ENCODE measurements at places on chromosomes 12 and 14.
A peak's percentile ranks its signal among the peaks of the same experiment; 100 is the strongest.

GRCh38 chr14:24013654-24014514 is 25.2 kb downstream of the DHRS4L2 start:
- DNase-seq = peak; percentile 51

GRCh38 chr12:65355461-65355860 is 77.0 kb downstream of the MSRB3 start:
- peak; percentile 81 for DNase-seq

- DNase-seq = peak; percentile 93
Observed at GRCh38 chr14:55715889-55716288, 135.9 kb downstream of the KTN1 start.

GRCh38 chr12:3381059-3382047 is 109.7 kb upstream of the PRMT8 start:
- peak; percentile 82 for DNase-seq

DNA sequence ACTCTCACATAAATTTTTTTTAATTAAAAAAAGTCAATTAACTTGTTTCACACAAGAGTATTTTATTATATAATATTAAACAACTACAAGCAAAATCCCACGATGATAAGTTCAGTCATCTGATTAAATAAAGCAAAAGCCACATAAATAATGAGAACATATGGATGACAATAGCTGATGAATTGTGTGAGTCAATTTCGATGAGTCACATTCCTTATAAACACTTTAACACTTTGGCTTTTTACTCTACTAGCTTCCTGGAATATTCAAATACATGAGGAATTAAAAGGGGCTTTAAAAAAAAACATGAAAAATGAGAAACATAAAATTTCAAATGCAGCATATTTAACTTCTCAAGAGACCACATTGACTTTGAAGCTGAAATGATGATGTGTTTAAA is 95.3 kb downstream of the BCAT1 start:
- DNase-seq = peak; percentile 69

GRCh38 chr12:131063960-131064359 is 110.3 kb downstream of the ADGRD1 start:
- DNase-seq = no peak

- DNase-seq = no peak
Observed at GRCh38 chr12:102479939-102480338, 424 bp downstream of the IGF1 start.

- DNase-seq = peak; percentile 66
Observed at GRCh38 chr14:33676135-33676566, 274.7 kb downstream of the EGLN3 start.

GRCh38 chr14:104927432-104927816 is 2.7 kb downstream of the PLD4 start:
- no peak for DNase-seq

DNA sequence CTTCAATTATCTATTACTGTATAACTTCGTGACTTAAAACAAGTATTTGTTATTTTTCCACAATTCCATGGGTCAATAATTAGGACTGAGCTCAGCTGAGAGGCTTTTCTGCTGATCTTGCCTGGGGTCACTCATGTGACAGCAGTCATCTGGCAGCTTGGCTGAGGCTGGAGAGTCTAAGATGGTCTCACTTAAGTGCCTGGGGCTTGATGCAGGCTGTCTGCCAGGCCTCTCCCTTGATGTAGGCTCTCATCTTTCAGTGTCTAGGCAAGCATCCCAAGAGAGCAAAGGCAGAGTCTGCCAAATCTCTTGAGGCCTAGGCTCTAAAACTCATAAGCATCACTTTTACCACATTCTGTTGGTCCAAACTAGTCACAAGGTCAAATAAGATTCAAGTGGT is 93.2 kb downstream of the NKX2-1 start:
- DNase-seq = no peak

GRCh38 chr12:92495108-92495507 is 207.7 kb upstream of the PLEKHG7 start:
- DNase-seq = no peak

DNA sequence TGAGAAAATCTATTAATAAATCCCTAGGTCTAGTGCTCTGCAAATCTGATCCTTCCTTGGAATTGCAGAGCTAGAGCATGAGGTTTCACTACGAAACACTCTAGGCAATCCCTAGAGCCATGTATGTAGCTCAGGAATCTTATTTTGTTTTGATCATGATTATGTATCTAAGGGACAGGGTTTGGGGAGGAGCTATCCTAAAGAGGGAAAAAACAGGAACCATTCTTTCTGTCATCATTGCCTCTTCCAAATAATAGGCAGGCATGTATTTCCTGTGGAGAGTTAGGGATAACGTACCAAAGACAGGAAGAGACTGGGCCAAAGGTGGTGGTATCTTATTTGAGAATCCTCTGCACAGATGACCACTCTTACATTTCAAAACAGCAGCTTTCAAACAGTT is 88.8 kb upstream of the GTF2A1 start:
- DNase-seq = no peak

GRCh38 chr12:63880742-63881263 is 36.3 kb downstream of the SRGAP1 start:
- no peak for DNase-seq

DNA sequence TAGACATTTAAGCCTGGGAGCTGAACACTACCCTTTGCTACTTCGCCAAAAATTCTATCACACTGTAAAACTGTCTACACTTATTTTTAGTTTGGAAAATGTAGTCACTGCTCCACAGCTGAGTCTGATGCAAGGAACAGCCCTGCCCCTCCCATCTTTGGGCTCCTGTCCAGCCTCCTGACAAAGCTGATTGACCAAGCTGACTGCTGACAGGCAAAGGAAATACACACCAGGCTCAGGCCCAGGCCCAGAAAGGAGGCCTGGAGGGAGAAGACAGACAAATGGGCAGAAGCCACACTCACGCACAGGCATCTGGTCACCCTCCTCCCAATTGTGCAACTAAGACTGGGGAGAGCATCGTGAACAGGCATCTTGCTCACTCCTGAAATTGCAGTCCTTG is 55.3 kb downstream of the ISCA2 start:
- peak; percentile 88 for DNase-seq

DNA sequence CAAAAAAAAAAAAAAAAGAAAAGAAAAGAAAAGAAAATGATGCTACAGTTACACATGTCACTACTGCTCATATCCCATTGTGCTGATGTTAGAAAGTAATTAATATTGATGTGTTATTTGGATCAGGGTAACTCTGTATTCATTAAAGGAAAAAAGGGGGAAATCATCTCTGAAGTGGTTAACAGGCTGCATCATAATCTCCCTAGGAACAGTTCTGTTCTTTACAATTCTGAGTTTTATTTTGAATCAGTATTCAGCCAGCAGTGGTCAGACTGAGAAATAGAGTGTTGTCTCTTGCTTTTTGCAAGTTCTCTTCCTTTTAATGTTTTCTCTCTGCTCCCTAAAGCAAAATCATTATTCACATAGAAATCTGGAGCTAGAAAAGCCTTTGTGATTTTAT is 128.6 kb upstream of the CRY1 start:
- DNase-seq = no peak

DNA sequence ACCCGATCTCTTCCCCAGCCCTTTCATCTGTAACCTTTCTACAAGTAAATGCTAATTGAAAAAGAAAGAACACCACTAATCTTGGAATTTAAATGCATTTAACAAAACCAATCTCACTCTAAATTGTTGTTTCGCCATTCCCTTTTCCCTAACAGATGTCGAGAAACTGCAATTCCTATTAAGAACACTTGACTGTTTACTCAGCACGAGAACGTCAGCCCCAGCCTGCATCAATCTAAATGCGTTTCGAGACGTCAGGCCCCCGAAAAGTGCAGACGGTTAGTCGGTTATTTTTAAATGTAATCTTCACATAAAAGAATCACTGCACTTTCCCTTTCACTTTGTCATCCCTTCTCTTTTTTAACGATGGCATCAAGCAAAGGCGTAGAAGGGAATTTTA is 837.6 kb downstream of the VRK1 start:
- DNase-seq = peak; percentile 34

DNA sequence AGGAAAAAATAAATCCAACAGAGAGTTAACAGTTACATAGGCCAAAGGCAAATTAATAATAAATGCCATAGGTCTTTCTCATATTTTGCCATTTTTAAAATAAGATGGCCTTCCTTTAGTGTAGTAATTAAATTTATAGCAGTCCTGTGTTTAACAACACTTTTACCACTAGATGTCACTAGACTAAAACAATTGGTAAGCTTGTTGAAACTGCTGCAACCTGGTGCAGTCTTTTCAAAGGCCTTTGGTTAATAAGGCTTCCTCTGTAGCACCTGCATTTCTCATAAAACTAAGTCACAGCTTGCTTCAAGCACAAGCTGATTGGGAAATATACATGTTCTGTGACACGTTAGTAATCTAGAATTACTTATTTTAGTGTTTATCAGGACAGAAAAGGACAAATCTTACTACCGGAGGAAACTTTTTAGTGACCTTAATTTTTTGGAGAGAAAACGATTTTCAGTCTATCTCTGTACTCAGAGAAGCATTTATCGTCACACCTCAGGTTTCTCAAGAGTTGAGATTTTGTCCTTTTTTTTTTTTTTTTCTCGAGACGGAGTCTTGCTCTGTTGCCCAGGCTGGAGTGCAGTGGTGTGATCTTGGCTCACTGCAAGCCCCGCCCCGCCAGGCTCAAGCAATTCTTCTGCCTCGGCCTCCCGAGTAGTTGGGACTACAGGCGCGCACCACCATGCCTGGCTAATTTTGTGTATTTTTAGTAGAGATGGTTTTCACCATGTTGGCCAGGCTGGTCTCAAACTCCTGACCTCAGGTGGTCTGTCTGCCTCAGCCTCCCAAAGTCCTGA is 20.0 kb downstream of the BORCS5 start:
- peak; percentile 76 for DNase-seq

GRCh38 chr14:103509864-103510723 is 12.5 kb downstream of the CKB start:
- DNase-seq = no peak

DNA sequence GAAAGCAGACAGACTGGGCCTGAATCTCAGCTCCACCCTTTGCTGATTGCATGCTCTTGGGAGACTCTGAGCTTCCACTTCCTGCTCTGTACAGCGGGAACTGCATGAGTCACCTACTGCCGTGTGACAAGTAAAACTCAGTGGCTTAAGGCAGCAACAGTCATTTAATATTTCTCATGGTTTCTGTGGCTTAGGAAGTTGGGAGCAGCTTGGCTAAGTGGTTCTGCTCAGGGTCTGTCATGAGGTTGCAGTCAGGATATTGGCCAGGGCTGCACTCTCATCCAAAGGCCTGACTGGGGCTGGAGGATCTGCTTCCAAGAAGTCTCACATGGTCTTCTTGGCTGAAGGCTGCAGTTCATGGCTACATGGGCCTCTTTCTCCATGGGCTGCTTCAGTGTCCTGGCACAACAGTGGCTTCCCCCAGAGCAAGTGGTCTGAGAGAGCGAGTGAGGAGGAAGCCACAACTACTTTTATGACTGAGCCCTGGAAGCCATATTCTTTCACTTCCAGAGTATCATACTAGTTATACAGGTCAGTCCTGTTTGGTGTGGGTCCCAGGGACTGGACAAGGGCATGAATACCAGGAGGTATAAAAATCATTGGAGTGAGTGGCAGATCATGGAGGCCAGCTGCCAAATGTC is 49.7 kb downstream of the FAM222A start:
- DNase-seq = peak; percentile 39

DNA sequence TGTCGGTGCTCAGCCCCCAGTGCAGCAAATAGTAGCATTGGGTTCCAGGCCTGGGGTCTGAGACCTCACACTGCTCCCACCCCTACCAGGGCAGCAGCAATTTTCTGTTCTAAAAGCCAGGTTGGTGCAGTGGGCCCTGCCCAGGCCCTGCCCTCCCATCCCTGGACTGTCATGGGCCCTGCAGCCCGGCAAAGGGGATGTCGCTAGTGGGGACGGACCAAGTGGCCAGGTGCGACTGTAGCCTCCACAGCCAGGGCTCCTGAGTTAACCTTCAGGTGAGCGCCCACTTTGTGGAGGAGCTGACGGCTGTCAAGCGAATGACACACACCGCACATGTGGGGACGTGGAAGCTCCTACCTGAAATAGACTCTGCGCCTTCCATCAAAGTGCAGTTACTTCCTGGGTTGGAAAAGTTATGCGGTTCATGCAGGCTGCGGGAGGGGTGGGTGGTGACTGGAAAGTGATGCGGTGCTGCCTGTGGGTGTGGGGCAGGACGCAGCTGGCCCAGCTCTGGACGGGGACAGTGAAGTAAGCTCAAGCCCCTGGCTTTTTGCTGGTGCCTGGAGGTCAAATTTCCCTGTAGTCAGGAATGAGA is 1.5 kb downstream of the INF2 start:
- DNase-seq = no peak

DNA sequence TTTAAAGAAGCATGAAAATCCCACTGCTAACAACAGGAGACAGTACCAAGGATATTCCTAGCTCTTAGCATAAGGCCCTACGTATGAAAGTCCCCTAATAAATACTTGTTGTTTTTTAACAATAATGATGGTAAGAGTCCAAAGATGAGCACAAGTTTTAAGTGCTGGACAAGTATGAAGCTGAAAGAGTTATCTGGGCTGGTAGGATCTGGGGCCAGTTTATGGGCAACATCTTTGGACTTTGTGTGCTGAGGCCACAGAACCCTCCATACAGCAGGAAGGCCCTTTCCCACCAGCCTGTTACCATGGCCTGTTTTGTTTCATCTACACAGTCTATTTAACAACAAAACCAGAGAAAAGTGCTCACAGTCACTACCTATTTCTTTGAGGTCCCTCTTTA is 12.5 kb upstream of the PLXNC1 start:
- no peak for DNase-seq

GRCh38 chr12:6282453-6282840 is 28.0 kb upstream of the PLEKHG6 start:
- no peak for DNase-seq

DNA sequence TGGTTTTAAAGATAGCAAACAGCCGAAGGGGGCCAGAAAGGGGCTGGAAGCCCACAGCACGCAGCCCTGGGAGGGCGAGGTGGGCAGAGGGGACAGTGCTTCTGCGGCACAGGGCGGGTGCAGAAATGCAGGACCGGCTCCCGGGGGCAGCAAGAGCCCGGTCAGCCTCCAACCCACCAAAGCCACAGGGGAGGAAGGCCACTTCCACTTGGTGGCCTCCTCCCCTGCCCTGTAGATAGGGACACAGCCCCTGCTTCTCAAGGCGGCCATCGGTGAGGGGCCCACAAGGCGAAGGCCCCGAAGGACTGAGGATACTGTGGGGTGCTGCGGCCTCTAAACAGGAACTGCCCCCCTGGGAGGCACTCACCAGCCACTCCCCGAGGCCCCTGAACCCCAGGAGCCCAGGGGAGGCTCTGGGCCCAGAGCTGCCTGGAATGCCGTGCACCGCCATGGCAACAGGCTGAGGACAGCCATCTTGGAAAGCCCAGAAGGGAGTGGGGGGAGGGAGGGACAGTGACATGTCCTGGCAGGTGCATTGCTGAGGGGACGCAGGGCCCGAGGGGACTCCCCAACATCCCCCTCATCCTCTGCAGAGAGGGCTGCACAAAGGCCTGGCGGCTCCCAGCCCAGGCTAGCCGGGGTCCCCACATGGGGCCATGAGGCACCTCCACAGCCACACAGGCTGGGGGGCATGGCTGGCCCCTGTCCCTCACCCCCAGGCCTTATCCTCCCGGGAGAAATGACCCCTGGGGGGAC is 114.7 kb downstream of the NCOR2 start:
- DNase-seq = no peak
